Activated T-helper 9 cell treated with anti-CD3 and anti-CD28 coated beads, Interleukin-2, amount 50 U/mL, for 16 hours (primary cell): ENCODE measurements at places on chromosomes 1 and 21.

GRCh38 chr1:100441651-100442050 lies 89.3 kb downstream of the CDC14A start:
- DNase-seq, result no peak

GRCh38 chr1:162983671-162984425 lies 85.3 kb upstream of the RGS4 start:
- no peak for DNase-seq

- no peak for DNase-seq
Measured at GRCh38 chr1:44822131-44822701, 13.9 kb downstream of the BTBD19 start.

DNA sequence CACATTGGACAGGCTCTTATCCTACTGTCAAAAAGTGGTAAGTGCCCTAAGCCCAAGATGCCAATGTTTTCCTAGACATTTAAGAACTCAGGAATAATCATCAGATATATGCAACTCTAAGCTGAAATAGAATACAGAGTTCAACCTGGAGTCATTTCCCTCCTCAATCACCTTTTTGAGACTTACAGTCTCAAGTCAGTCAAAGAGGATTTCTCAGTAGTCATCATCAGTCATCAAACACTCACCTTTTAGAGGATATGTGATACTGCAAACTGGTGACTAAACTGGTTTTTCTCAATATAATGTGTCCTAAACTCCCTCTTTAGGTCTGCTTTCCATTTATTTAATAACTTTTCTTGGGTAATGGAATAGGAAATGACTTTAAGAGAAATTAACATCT lies 145.3 kb upstream of the ADAMTS5 start:
- DNase-seq, result no peak

- no peak for DNase-seq
Measured at GRCh38 chr1:19433719-19433998, 51.7 kb downstream of the CAPZB start.

- DNase-seq, result peak; percentile 43
Measured at GRCh38 chr1:171654942-171655745, 2.7 kb upstream of the MYOC start.

- no peak for DNase-seq
Measured at GRCh38 chr1:111285879-111286278, 4.8 kb upstream of the CHIA start.

- DNase-seq, result no peak
Measured at GRCh38 chr1:219741011-219741970, 128.4 kb upstream of the ZC3H11B start.

DNA sequence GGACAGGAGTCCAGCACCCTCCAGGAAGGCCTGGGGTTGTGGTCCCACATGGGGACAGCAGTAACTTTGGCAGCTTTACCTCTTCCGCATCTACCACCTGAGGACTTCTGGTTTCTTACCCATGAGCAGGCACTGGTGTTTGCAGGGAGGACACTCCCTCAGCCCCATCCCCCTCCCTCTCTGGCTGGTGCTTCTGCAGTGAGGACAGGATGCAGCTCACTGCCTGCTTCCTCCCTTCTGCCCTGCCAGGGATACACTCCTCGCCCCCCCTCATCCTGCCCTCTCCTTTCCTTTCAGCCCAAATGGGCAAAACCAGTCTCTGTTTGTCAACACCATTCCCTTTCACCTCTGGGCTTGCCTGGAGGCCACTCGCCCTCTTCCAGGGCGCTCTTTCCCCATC lies 62.4 kb downstream of the KIRREL1 start:
- DNase-seq, result no peak

DNA sequence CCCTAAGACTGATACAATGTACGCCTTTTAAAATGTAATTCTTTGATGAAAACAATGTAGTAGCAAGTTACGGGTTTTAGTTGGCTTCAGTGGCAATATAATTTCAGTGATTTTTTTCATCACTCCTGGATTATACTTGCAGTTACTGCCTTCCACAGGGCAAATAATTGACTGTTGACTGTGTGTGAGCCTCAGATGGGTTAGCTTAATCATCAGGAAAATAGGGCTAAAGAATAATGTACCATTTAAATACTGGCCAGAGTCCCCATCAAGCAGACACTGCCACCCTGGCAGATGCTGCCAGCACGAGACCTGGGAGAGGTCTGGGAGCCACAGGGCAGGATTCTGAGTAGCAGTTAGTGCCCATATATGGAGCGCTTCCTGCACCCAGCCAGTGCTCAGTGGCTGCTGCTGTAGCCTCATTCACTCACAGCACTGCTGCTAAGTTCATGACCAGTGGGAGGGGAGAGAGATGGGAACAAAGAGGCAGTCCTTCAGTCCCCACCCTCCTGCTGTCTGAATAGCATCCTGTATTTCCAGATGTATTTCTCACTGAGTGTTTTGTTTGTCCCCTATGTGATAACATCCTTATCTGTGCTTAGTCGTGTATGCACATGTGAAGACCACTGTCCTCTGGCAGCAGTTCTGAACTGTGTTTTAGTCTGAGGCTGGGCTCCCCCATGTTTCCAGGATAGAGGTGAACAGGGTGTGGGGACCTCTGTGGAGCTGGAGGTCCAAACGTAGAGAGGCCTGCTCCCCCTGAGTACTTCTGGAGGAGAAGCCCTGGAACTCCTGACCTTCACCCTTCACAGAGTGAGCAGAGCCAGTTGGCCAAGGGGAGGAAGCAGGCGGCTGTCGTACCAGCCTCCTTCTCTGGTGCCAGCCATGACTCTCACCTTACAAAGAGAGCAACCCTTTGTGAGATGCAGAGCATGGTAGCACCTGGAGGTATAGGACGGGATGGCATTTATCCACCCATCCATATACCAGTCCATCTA lies 80.4 kb downstream of the ADARB1 start:
- DNase-seq, result no peak

- no peak for DNase-seq
Measured at GRCh38 chr1:214248311-214249085, 32.5 kb upstream of the SMYD2 start.

DNA sequence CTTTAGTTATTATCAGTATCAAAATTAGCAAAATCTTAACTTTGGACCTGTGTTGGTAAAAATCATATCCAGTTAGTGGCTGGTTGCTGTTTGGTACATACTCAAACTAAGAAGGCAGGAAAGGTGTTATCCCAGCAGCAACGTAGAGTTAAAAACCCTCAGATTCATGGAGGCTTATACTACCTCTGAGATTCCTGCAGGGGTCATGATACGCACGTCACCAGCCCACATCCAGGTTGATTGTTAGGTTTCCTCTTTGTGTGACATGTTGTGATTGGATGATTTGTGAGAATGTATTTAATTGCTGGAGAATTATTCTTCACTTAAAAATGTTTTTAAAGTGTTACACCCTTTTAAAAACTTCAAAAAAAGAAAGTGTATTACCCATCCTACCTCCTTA lies 423.3 kb upstream of the ADGRL2 start:
- no peak for DNase-seq

DNA sequence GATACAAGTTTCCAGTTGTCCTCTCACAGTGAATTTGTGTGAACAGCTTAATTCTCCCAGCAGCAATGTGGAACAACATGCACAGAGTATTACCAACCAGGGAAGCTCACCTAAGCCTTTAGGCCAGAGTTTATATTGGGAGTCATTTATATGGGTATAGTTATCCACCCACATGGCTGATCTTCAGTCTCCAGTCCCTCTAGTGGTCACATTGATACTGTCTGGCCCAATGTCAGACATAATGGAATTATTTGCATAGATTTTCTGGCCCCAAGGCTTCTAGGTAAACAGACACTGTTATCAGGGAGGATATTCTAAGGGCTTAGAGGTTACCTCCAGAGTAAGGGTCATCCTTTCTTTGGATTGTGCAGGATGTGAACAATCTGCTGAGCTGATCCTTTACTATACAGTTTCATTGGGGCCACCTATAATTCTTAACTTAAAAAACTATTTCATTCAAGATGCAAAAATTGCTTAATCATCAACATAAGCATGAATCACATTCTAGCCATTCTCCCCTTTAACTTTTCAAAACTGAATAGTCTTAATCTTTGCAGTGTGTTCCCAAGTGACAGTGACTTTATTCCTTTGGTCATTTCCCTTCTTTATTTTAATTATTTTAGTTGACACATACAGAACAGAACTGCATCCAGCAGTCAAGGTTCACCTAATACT lies 210.9 kb downstream of the LTN1 start:
- no peak for DNase-seq

- DNase-seq, result no peak
Measured at GRCh38 chr1:169456029-169456428, 28.8 kb upstream of the CCDC181 start.

GRCh38 chr1:39407510-39407895 lies 83.9 kb upstream of the BMP8A start:
- DNase-seq, result no peak

DNA sequence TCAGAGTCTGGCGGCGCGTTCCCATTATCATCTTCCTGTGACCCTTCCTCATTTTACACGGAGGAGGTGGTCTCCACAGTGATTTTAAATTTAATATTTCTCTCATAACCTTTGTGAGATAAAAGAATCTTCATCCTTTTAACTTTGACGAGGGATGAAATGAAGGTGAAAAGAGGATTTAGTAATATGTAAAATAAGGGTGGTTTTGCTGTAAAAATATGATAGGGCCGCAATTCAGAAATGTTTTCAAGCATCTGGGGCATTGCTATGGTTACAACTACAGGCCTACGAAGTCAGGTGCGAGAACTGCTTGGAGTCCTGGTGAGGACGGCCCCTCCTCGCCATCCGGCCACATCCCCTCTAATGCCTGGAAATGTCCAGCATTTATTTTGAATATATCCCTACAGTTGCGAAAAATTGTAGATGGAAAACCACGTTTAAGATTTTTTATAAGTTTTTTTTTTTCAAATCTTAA lies 422 bp upstream of the RSBN1 start:
- no peak for DNase-seq

DNA sequence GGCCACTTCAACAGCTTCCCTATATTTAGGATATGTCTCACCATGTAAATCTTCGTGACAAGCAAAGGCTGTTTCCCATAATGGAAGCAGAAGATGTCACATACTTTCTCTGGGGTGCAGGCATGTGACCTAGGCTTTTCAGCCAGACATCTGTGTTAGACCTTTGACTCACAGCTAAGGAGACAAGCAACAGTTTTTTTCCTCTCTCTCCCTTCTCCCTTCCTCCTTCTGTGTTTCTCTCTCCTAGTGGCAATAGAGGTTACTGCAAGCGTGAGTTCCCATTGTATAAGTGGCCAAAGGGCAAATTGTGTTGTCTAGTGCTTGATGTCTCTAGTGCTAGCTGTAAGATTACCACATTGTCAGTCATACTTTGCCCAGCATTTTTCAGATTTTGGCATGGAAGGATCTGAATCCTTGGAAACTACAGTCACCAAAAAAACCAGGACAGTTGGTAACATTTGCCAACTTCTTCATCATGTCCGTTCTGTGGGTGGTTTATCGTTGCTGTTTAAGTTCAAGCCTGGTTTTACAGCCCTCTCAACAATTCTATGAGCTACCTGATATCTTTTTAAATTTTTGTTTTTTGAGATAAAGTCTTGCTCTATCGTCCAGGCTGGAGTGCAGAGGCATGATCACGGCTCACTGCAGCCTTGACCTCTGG lies 44.4 kb upstream of the RABGAP1L start:
- DNase-seq, result no peak

DNA sequence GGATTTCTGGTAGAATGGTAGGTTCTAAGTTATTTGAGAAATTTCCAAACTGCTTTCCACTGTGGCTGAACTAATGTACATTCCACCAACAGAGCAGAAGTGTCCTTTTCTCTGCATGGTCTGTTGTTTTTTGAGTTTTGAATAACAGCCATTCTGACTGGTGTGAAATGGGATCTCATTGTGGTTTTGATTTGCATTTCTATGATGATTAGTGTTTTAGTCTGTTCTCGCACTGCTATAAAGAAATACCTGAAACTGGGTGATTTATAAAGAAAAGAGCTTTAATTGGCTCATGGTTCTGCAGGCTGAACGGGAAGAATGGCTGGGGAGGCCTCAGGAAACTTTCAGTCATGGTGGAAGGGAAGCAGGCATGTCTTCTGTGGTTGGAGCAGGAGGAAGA lies 80.3 kb downstream of the SDCCAG8 start:
- DNase-seq, result no peak

GRCh38 chr1:28244549-28245251 lies 8.8 kb downstream of the ATP5IF1 start:
- DNase-seq, result no peak

GRCh38 chr1:209629621-209630382 lies 22.4 kb downstream of the LAMB3 start:
- no peak for DNase-seq

GRCh38 chr21:18449605-18450550 lies 46.3 kb upstream of the TMPRSS15 start:
- DNase-seq, result no peak

DNA sequence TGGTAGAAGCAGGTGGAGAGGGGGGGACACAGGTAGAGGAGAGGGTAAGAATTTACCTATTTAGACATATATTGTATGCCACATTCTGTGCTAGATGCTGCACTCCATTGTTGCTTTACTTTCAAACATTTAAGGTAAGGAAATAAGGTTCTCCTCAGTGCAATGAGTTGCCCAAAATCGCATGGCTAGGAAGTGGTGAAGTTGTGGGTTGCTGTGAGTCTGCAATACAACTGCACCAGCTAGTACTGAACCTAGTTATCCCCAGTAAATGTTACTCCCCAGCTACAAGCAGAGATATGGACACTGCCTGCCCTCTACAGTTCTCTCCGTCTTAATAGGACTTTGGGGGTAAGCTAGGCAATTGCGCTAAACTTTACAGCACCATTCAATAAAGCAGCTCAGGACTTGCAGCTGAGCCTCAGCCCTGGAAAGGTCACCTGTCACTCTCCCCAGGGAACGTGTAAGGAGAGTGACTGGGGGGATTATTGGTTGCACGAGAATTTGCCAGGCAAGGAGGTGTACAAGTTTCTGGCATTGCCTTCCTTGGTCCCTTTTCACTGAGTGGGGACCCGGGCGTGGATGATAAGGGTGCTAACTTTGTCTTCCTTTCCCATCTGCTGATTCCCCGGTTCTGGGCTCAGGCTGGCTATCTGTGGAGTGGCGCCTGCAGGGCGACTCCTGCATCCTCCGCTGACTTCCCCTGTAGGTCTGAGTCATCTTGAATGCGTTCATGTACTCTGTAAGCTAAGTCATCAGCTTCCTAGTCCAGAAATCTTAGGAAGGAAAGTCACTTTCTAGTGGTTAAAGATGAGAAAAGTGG lies 71.3 kb upstream of the CNTN2 start:
- DNase-seq, result no peak

DNA sequence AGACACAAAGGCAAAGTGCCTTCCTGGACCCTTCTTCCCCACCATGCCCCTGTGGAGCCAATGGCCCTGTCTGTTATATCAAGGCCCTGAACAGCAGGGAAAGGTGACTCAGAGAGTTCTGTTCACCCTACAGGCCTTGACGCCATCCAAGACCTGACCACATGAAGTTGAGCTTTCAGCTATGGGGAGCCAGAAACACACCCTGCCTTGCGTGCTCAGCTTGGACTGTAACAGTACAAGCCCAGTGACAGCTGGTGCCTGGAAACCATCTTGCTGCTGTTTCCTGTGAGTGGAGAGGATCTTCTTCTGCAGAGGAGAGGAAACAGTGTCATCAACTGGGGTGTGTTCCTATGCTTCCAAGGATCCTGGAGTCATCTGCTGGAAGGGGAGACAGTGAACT lies 165.0 kb upstream of the IRF2BP2 start:
- no peak for DNase-seq

- DNase-seq, result no peak
Measured at GRCh38 chr1:205532996-205533735, 28.7 kb downstream of the CDK18 start.
